ENCODE measurements at places on chromosomes 5 and 9.

- no peak overlapping the region for H3K4me3 ChIP-seq
- H3K36me3 ChIP-seq, result peaks cover 61% of the 10 kb centered on the region
- H3K4me1 ChIP-seq, result no peaks in the 10 kb centered on the region
- no peak overlapping the region for H3K27ac ChIP-seq
- DNase-seq, result no peak
- H3K27me3 ChIP-seq, result no peaks in the 10 kb centered on the region
Observed at GRCh38 chr9:96008502-96009222, 133.2 kb downstream of the ERCC6L2 start.

GRCh38 chr5:54669285-54669684 is 151.7 kb downstream of the SNX18 start:
- H3K27me3 ChIP-seq, result no peaks in the 10 kb centered on the region
- H3K36me3 ChIP-seq, result no peaks in the 10 kb centered on the region
- H3K4me3 ChIP-seq, result no peak overlapping the region
- DNase-seq, result no peak

GRCh38 chr5:169795338-169795737 is 158.3 kb downstream of the DOCK2 start:
- H3K27ac ChIP-seq, result no peak overlapping the region
- peaks cover 17% of the 10 kb centered on the region for H3K36me3 ChIP-seq
- no peak for DNase-seq
- H3K4me1 ChIP-seq, result no peaks in the 10 kb centered on the region
- H3K4me3 ChIP-seq, result no peak overlapping the region
- H3K27me3 ChIP-seq, result no peaks in the 10 kb centered on the region

- no peaks in the 10 kb centered on the region for H3K27me3 ChIP-seq
- no peak overlapping the region for H3K27ac ChIP-seq
- DNase-seq, result no peak
- no peak overlapping the region for H3K4me3 ChIP-seq
- H3K4me1 ChIP-seq, result no peaks in the 10 kb centered on the region
Observed at GRCh38 chr5:135448071-135448739, 1.1 kb upstream of the DCANP1 start.

- peak overlapping the region; percentile 99 for H3K27ac ChIP-seq
- DNase-seq, result peak; percentile 92
- H3K4me1 ChIP-seq, result peaks cover 7% of the 10 kb centered on the region
- peak overlapping the region; percentile 63 for H3K4me3 ChIP-seq
- no peaks in the 10 kb centered on the region for H3K27me3 ChIP-seq
- H3K36me3 ChIP-seq, result no peaks in the 10 kb centered on the region
Observed at GRCh38 chr5:91381774-91382359, 1.2 kb downstream of the ARRDC3 start.

DNA sequence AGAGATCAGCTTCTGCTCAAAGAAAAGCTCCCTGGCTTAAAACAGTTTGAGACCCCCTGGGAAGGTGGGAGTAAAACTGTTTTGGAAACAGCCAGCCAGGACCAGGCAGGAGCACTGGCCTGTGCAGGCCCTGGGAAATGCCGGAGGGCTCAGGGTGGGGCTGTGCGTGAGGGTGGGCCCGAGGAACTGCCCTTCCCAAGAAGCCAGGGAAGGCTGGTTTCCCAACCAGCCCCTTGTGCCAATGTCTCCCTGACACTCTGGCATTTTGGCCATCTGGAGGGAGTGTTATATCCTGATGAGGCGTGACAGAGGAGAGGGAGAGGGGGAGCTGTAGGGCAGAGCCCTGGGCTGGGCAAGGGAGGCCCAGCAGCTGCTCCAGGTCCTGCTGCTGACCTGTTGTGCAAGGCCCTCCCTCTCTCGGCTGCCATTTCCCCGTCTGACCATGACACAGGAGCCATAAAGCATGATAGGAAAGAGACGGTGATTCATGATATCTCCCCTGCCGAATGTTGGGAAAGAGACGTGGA is 16.1 kb downstream of the OLFML2A start:
- peak; percentile 67 for DNase-seq
- H3K36me3 ChIP-seq, result no peaks in the 10 kb centered on the region
- no peak overlapping the region for H3K4me3 ChIP-seq
- H3K27ac ChIP-seq, result no peak overlapping the region

Measured in left lung (tissue), 14 donors.